Stimulated activated CD4-positive, alpha-beta T cell treated with anti-CD3 and anti-CD28 coated beads, Interleukin-1b, Interleukin-23, amount 100 ng/mL, for 1 hour (primary cell): ENCODE measurements at places on chromosomes 12 and 14.
A peak's percentile ranks its signal among the peaks of the same experiment; 100 is the strongest.

GRCh38 chr12:26331960-26332359, 136.6 kb downstream of the SSPN start:
- no peak for DNase-seq

GRCh38 chr12:10126413-10126812, 3.6 kb downstream of the CLEC7A start:
- no peak for DNase-seq

DNA sequence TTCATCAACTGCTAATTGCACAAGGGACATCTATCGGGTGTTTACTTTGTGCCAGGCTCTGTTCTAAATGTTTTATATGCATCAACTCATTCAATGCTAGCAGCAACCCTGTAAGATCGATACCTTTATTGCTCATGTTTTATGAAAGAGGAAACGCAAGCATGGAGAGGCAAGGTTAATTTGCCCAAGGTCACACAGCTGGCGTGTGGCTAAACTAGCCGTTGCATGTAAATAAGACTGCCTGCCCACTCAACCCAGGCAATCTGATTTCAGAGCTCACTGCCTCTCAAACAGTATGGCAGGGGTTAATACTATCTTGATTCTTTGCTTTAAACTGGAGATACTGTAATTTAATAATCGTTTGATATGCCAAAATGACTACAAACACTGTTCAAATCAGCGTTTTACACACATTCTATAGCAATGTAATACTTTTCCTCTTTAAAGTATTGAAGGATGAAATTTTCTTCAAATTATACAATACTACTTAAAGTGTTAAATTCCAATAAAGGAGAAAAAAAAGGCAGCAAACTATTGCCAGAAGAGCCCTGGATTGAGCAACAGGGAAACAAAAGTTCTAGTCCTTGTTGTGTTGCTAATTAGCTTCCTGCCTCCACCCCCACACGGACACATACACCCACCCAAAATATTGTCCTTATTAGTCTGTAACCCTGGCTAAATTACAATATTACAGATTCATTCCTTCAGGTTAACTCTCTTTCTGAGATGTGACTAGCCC, 39.1 kb upstream of the DHRS7 start:
- DNase-seq: no peak

- DNase-seq: no peak
Measured at GRCh38 chr14:69559581-69560011, 15.1 kb downstream of the CCDC177 start.

- DNase-seq: no peak
Measured at GRCh38 chr12:34198924-34199323, 176.6 kb downstream of the ALG10 start.

DNA sequence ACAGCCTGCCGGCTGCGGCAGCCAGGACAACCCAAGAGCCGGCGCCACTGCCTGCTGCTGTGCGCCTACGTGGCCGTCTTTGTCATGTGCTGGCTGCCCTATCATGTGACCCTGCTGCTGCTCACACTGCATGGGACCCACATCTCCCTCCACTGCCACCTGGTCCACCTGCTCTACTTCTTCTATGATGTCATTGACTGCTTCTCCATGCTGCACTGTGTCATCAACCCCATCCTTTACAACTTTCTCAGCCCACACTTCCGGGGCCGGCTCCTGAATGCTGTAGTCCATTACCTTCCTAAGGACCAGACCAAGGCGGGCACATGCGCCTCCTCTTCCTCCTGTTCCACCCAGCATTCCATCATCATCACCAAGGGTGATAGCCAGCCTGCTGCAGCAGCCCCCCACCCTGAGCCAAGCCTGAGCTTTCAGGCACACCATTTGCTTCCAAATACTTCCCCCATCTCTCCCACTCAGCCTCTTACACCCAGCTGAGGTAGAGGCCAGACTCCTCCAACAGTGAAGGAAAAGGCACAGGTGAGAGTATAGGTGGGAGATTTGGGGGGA, 10.3 kb downstream of the ZBTB39 start:
- no peak for DNase-seq

GRCh38 chr14:82999802-83000201, 1466.1 kb upstream of the SEL1L start:
- no peak for DNase-seq

GRCh38 chr14:52974406-52974805, 23.6 kb upstream of the FERMT2 start:
- DNase-seq: no peak

GRCh38 chr12:27179400-27180214, 64.5 kb upstream of the STK38L start:
- no peak for DNase-seq

DNA sequence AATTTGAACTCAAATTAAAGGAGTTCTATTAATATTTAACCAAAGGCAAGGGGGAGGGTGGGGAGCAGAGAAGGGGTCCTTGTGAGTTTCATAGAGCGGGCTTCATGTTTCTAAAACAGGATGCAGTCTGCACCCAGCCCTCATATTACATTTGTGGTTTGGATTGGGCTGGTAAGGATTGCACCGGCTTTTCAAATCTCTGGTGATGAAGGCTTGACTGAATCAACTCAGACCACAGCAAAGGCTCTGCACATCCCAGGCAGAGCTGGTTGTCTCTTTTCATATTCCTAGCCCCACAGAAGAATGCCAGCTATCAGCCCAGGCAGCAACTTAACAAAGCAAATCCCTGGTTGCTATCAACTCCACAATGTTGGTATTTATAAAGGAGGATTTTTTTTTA, 1221.4 kb downstream of the VRK1 start:
- DNase-seq: peak; percentile 7

DNA sequence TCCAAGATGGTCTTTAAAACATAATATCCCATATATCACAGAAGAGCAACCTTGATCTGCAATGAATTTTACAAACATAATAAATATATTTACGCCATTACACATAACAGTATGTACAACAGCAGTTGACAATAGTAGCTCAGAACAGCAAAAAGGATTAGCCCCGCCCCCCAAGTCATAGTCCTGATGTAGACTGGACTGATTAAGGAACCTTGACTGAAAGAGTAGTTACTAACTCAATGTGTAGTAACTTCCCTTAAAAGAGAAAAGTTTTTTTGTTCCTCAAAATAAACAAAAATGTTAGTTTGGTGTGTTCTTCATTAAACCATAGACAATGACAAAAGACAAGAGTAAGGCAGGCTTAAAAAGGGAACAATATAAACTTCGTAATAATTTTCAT, 44.5 kb downstream of the GTF2A1 start:
- DNase-seq: no peak

- no peak for DNase-seq
Measured at GRCh38 chr14:64474041-64474440, 8.7 kb downstream of the AKAP5 start.

- no peak for DNase-seq
Measured at GRCh38 chr14:100285913-100286400, 20.3 kb downstream of the SLC25A29 start.

DNA sequence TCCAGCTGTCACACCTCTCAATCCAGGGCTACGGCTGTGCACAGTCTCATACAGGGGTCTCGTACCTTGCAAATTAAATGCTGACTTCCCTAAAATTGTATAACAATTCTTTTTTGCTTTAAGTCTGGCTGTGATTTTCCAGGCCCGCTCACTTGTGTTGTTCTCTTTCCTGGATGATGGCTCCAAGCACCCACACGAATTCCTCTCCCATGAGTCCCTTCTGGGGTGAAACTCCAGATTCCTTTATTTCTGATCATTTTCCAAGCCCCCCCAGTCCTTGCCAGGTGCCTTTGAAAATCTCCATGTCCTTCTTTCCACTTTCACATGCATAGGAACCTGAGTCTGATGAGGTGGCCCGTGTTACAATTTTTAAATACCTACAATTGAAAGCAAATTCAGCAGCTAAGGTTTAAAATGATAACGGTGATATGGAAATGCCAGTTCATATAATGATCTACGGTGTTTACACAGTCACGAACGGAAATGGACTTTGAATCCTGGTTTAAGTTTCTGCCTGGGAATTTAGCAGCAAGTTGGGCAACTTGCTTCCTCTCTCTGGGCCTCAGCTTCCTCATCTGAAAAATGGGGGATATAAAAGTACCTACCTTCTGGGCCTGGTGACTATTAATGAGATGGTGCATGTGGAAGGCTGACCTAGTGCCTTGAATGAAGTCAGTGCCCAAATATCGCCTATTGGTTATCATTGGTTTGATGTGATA, 85.5 kb downstream of the STAB2 start:
- no peak for DNase-seq

GRCh38 chr12:53065470-53065869, 13.7 kb downstream of the SPRYD3 start:
- DNase-seq: no peak

DNA sequence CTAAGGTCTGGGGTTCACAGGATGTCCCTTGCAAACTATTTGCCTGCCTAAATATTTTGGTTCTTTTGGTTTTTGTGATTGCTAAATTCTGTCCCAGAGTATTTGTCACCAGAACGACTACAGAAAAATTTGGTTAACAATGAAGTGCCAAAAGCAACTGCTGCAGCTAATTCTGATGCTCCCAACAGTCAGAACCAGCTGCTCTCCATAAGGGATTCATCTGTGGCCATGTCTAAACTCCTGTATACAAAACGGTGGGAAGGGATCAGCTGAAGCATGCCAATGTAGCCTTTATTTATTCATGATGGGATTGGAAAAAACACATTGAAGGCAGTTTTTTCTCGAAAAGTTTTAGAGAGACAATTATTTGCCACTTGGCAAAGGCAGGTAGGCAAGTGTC, 29.3 kb upstream of the PELI2 start:
- no peak for DNase-seq

- DNase-seq: no peak
Measured at GRCh38 chr12:68400226-68400829, 68.2 kb upstream of the MDM1 start.

- DNase-seq: no peak
Measured at GRCh38 chr12:39427360-39427808, 15.5 kb downstream of the KIF21A start.

- DNase-seq: no peak
Measured at GRCh38 chr14:105021656-105022275, 883 bp upstream of the CDCA4 start.

- DNase-seq: no peak
Measured at GRCh38 chr12:8951744-8952143, 2.3 kb upstream of the M6PR start.

GRCh38 chr12:27936196-27936595, 36.3 kb downstream of the PTHLH start:
- DNase-seq: no peak

GRCh38 chr12:108845696-108846095, 11.7 kb downstream of the SSH1 start:
- no peak for DNase-seq

GRCh38 chr14:101233021-101233366, 328.3 kb upstream of the DIO3 start:
- DNase-seq: no peak

- DNase-seq: no peak
Measured at GRCh38 chr14:59919570-59920377, at the start of gene LRRC9. TSS of gene LRRC9 (plus strand) at chr14:59920144.

DNA sequence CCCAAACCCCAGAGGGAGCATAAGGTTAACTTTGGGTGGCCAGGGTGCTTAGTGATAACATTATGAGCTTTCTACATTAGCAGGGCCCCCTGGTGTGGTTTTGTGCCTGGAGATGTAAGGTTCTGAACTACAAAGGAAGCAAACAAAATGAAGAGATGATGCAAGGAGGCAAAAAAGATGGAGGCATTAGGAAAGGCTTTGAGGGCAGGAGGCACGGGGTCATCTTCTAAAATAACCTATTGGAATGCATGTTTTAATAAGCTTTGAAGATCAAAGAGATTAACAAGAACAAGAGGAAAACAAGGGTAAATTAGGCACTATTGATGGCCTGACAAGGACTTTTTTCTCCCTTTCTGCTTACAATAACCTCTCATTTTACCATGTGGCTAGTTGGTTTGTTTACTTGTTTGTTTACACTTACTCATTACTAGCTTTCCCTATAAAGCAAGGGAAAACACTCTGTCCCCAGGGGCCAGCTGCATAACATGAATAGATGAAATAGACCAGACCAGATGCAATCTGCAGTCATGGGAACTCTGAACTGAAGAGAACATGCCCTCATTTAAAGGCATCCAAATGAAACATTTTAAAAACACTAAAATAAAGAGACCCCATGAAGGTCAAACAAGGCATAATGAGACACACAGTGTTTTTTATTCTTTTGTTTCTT, 390.3 kb downstream of the DIO2 start:
- no peak for DNase-seq

DNA sequence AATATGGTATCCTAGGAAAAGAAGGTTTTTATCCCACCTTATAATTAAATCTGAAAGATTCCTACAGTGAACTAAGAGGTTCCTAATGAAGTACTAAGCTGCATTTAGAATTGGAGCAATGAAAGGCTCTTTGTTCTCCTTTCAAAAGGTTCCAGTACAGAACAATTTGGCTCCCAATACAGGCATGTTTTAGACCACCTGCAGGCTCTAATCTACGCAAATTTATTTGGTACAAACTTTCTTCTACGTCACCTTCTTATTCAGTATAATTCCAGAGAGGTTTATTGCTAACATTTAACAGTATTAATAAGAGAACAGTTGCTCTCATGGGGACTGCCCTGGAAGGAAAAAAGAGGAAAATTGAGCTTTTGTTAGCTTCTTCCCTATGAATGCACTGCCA, 37.6 kb upstream of the SLCO1C1 start:
- no peak for DNase-seq

- DNase-seq: no peak
Measured at GRCh38 chr12:75455839-75456238, 24.7 kb upstream of the GLIPR1 start.

- DNase-seq: no peak
Measured at GRCh38 chr14:81122326-81122725, 98.4 kb downstream of the GTF2A1 start.

DNA sequence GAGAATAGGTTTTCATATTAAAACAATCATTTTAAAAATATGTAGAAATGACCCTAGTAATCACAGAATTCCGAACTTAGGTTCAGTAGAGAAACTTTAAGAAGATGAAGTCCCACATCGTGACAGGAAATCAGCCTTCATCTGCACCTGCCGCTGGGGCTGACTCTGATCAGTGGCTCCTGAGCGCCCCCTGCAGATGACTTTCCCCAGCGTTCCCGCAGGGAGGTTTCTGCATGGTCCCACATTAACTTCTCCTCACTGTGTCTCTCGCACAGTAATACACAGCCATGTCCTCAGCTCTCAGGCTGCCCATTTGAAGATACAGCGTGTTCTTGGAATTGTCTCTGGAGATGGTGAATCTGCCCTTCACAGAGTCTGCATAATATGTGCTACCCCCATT, 1131.1 kb downstream of the TMEM121 start:
- no peak for DNase-seq

DNA sequence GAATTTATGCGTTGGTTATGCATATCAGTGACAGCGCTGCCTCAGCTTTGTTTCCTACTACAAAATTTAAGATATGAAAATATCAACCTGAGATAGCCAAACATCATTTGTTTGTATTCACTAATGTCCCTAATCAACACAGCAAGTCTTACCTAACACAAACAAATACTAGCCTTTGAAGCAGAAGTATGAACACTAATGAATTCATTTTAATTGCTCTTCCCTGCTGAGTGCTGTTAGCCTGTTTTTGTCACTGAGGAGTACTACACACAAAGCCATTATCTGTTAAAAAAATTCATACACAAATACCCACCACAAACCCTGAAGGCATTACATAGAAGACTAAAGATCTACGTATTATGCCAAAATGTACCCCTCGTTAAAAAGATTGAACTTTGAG, 150.8 kb downstream of the HELB start:
- no peak for DNase-seq

GRCh38 chr14:94581127-94581999, at the start of gene SERPINA5:
TSS of gene SERPINA5 (plus strand) at chr14:94581426. CDS start at chr14:94587363, 5,937 bp downstream.
- DNase-seq: no peak

- no peak for DNase-seq
Measured at GRCh38 chr12:100249941-100250340, 16.9 kb downstream of the DEPDC4 start.
